ENCODE measurements at places on chromosomes 3 and 15. TPM values are rescaled to one million over a fixed set of nuclear protein-coding genes. Genes with fewer than 3 reads are reported as not detected.

- no peaks in the 10 kb centered on the region for H3K27me3 ChIP-seq
- no peaks in the 10 kb centered on the region for H3K4me1 ChIP-seq
- no peak overlapping the region for H3K27ac ChIP-seq
- H3K36me3 ChIP-seq = no peaks in the 10 kb centered on the region
- H3K4me3 ChIP-seq = no peak overlapping the region
- no peak for DNase-seq
Measured at GRCh38 chr3:8305371-8305770, 196.3 kb upstream of the LMCD1 start.

DNA sequence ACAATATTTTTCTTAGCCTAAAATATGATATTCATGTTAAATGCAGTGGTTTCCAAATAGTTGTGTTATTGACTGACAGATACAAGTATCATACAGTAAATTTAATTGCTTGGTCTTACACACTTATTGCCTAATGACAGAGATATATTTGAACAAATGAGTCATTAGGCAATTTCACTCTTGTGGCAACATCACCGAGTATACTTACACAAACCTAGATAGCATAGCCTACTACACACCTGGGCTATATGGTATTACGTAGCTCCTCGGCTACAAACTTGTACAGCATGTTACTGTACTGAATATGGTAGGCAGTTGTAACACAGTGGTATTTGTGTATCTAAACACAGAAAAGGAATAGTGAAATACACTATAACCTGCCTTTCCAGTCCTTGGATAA is 50.3 kb downstream of the SERPINI1 start:
- H3K36me3 ChIP-seq = no peaks in the 10 kb centered on the region
- H3K27me3 ChIP-seq = no peaks in the 10 kb centered on the region
- DNase-seq = no peak
- H3K4me3 ChIP-seq = no peak overlapping the region
- H3K4me1 ChIP-seq = no peaks in the 10 kb centered on the region

GRCh38 chr3:112143251-112143650 is 10.2 kb upstream of the GCSAM start:
- H3K36me3 ChIP-seq = no peaks in the 10 kb centered on the region
- no peaks in the 10 kb centered on the region for H3K27me3 ChIP-seq
- H3K4me3 ChIP-seq = no peak overlapping the region
- H3K4me1 ChIP-seq = no peaks in the 10 kb centered on the region
- H3K27ac ChIP-seq = no peak overlapping the region

DNA sequence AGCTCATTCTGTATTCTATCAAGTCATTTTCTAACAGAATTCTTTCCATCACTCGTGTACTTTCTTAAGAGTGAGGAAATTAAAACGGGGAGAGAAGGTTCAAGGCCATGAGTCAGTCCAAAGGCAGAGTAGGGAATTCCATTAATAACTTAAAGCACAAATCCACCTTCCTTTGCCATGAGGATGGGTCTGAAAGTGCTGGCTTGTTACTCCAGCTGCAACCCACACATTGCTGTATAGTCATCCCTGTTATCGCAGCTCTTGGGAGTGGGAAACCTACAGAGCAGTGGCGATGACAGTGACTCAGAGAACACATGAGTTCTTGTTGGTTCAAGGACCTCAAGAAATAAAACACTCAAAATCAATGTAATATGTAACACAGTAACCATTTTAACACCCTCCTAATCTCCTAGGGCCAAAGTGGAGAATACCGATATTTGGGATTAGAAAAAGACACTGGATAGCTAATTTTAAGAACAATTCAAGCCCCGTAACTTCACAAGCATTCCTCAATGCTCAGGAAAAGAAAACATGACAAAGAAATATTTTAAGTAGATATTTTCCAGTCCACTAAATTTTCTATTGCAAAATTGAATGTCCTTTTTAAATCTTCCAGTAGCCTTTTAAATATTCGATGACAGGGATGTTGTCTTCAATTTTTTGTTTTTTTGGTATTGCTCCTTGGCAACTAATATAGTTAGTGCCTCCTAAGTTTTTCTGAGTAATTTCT is 179.9 kb upstream of the THBS1 start:
- no peak overlapping the region for H3K4me3 ChIP-seq
- H3K27me3 ChIP-seq = no peaks in the 10 kb centered on the region

DNA sequence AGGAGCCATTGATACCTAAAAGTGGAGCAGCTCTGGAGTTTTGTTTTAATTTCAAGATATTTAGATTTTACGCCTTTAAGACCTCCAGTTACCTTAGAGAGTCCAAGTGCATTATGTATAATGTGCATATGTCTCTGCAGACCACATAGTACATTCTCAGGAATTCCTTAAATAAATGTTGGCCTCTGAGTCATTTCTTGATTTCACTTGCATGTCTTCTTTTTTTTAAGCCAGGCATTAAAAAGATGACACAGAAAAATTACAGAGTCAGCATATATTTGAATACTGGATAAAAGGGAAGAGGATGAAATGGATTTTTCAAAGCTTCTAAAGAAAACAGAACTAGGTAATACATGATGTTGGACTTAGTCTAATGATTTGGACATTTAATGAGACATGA is 125.2 kb downstream of the TMCO5A start:
- H3K27me3 ChIP-seq = no peaks in the 10 kb centered on the region
- no peak overlapping the region for H3K27ac ChIP-seq
- no peaks in the 10 kb centered on the region for H3K36me3 ChIP-seq

GRCh38 chr3:197139586-197139985 is 110.0 kb upstream of the MELTF start:
- no peak overlapping the region for H3K27ac ChIP-seq
- H3K4me3 ChIP-seq = no peak overlapping the region
- DNase-seq = no peak
- peaks cover 18% of the 10 kb centered on the region for H3K36me3 ChIP-seq
- no peaks in the 10 kb centered on the region for H3K4me1 ChIP-seq
- H3K27me3 ChIP-seq = no peaks in the 10 kb centered on the region

GRCh38 chr3:58667704-58668103 is 1.1 kb upstream of the FAM3D start:
- no peak overlapping the region for H3K27ac ChIP-seq
- H3K4me1 ChIP-seq = no peaks in the 10 kb centered on the region
- H3K27me3 ChIP-seq = no peaks in the 10 kb centered on the region
- H3K4me3 ChIP-seq = no peak overlapping the region
- no peaks in the 10 kb centered on the region for H3K36me3 ChIP-seq
- no peak for DNase-seq

DNA sequence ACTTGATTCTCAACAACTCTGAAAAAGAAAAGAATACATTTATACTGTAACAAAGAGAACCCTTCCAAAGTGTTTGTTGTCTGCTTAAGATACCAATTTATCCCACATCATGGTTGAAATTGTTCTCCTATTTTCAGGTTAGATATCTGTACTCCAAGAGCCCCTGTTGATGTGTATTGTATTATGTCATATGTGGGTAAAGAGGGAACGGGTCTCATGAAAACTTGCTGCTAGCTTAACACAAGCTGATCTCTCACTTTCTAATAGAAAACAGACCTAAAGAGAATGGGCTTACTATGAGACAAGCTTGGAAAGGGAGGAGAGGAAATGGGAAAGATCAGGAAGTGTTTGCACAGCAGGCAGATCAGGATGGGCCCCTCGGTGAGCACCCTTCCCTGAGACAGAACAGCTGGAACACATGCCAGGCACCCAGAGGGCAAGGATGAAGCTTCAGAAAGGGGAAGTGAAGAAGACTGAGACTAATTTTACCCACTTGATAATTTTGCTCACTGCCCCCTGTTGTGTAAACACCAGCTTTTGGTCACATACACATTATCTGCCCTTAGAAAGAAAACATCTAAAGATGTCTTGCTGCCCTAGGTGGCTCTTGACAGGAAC is 747.9 kb upstream of the CCDC54 start:
- no peak overlapping the region for H3K27ac ChIP-seq
- H3K27me3 ChIP-seq = no peaks in the 10 kb centered on the region
- no peaks in the 10 kb centered on the region for H3K36me3 ChIP-seq

DNA sequence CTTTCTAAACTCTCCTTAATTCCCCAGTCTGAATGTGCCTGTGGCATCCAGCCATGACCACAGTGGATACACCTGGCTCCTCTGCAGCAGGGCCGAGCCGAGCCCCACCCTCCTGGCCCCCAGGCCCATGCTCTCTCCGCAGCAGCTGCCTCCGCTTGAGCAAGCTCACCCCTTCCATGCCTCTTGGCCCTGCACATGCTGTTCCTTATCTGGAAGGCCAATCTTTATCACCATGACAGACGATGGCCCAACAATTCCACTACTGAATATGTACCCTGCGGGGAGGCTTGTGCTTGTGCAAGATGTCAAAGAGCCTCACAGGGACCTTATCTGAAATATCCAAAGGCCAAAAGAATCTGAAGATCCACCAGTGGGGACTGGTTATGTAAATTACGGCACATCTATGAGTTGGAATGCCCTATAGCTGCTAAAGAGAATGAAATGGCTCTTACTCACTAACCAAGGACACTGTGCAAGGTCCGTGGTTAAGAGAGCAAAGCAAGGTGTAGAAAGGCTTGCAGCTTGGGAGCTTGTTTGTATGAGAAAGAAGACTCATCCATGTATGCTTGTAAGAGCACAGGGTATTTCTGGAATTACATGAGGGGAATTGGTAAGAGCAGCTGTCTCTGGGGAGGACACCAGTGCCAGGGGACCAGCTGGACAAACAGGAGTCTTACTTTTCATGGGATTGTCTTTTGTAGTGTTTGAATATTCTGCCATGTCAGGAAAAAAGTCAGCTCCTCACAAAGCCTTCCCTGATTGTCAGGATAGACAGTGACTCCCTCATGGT is 55.2 kb downstream of the WNT7A start:
- H3K4me3 ChIP-seq = no peak overlapping the region
- no peak for DNase-seq

- no peaks in the 10 kb centered on the region for H3K27me3 ChIP-seq
- DNase-seq = no peak
- peaks cover 15% of the 10 kb centered on the region for H3K4me1 ChIP-seq
- no peaks in the 10 kb centered on the region for H3K36me3 ChIP-seq
- no peak overlapping the region for H3K4me3 ChIP-seq
Measured at GRCh38 chr3:141485641-141486495, 959 bp upstream of the RASA2 start.

DNA sequence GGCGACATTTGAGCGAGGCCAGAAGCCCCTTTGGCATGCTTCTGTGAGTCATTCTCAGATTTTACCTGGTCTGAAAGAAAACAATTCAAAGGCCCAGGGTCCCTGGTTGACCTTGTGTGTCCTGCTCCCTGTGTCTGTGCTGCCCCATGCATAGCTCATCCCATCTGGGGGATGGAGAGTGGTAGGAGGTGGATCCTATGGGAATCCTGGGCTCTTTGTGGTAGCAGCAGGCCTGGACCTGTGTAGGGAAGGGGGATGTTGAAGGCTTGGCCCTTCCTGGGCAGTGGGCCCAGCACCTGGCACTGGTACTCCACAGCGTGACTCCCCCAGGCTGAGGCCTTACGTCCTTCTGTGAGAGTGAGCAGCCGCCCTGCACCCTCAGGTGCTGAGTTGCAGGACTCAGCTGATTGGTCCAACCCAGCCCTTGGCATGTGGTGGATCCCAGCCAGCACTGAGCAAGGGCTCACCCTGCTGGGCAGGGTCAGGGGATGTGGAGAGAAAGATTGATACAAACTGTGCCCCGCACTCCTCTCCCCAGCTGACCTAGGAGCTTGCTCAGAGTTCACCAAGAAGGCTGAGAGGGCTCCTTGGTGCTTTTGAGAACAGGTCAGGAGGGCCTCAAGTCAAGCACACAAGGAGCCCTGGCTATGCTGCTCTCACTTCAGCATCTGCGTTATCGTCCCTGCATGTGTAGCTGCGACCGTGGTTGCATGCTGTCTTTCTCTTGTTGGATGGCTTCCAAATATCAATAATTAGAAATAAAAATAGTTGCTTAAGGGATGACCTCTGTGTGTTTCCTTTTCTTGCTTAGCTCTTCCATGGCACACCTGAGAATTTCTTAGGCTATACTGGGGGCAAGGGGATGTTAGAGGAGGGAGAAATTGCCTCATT is 21.4 kb upstream of the JMJD7 start:
- DNase-seq = no peak
- H3K4me3 ChIP-seq = no peak overlapping the region
- H3K36me3 ChIP-seq = no peaks in the 10 kb centered on the region

GRCh38 chr3:118557513-118557912 is 477.1 kb downstream of the IGSF11 start:
- H3K27me3 ChIP-seq = no peaks in the 10 kb centered on the region
- H3K36me3 ChIP-seq = no peaks in the 10 kb centered on the region
- no peak overlapping the region for H3K27ac ChIP-seq
- DNase-seq = no peak
- no peaks in the 10 kb centered on the region for H3K4me1 ChIP-seq

DNA sequence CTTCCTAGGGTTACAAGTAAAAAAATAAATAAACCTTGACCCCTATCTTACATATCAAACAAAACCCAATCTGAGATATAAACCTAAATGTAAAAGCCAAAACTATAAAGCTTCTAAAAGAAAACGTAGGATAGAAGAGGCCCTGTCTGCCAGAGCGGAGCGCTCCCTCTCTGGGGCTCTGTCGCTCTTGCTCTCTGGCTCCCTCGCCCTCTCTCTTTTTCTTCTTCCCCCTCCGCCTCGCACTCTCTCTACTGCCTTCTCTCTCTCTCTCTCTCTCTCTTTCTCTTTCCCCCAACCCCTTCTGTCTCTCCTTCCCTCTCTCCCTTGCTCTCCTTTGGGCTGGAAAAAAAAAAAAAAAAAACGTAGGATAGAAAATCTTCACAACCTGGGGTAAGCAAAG is 21.6 kb downstream of the RYK start:
- H3K4me3 ChIP-seq = no peak overlapping the region
- no peak overlapping the region for H3K27ac ChIP-seq
- no peaks in the 10 kb centered on the region for H3K4me1 ChIP-seq
- no peaks in the 10 kb centered on the region for H3K27me3 ChIP-seq
- no peak for DNase-seq

DNA sequence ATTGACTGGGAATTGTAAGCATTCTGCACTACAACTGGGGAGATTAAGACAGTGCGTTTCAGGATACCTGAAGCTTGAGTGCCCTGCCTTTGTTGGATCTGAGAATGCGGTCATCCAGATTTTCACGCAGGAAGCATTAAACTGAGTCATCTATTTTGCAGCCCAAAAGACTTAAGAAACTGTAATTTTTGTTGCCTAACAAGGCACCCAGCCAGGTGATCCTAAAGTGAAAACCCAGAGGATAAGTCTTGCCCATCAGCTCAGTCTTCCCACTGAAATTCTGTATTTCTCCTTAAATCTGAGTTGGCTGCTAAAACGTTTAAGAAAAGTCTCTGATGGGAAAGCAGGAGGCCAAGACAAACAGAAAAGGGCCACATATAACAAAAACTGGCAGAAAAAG is 242.5 kb upstream of the TMCO5A start:
- H3K27ac ChIP-seq = no peak overlapping the region
- no peaks in the 10 kb centered on the region for H3K36me3 ChIP-seq
- H3K4me1 ChIP-seq = no peaks in the 10 kb centered on the region
- no peak overlapping the region for H3K4me3 ChIP-seq
- H3K27me3 ChIP-seq = no peaks in the 10 kb centered on the region

C3orf33 gene
- total RNA-seq = 2.4 TPM

OR4M2 gene
- not detected for total RNA-seq

PPP1R14D gene
- total RNA-seq = not detected

NDUFB5 gene
- 44.6 TPM for total RNA-seq

ARID3B gene
- 3.6 TPM for total RNA-seq

PDZRN3 gene
- 1.8 TPM for total RNA-seq

PARP16 gene
- total RNA-seq = 5.5 TPM

GRAMD1C gene
- total RNA-seq = 17.0 TPM
